ENCODE measurements at places on chromosomes 7 and 10.
A peak's percentile ranks its signal among the peaks of the same experiment; 100 is the strongest.

DNA sequence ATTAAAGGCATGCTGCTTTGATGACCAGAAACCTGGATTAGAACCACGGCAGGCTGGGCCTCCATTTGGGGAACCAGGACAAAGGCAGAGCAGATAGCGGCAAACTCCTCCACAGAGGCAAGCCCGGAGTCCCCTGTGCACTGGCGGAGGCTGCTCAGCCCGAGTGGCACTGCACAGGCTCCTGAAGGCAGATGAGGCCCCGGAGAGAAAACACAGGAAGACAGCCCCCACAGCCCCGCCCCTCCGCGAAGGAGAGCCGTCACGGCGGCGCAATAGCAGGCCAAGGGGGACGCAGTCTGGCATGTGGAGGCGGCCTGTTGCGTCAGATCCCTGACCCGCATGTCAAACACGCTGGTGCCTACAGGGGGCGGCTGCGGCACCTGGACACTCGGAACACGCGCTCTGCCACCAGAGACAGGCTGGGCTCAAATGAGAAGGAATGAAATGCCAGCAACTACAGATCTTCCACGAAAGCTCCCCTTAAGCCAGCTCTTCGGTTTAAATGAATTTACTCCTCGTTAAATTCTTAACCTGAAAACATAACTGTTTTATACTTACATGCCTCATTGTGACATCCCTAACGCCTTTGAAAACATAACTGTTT, 128.5 kb downstream of the MAD1L1 start:
- DNase-seq: peak; percentile 90

DNA sequence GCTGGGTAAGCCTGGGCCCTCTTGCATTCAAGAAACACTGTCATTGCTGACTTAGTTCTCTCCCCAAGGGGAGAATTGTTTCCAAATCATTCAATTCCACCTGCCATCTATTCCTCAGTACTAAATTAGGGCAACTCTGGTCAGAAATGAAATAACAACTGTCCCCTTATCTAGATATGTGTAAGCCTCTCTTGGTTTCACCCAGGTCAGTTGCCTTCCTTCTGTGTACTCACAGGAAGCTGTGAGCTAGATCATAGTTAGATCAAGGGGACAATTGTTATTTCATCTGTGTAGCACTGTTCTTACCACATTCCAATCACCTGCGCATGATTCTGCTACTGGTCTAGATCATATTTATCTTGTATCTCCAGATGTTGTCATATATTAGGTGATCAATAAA, 483.0 kb upstream of the SORCS1 start:
- no peak for DNase-seq

- no peak for DNase-seq
Measured at GRCh38 chr10:32955299-32955772, 2.7 kb downstream of the ITGB1 start.

GRCh38 chr7:2542916-2543871, 12.1 kb downstream of the BRAT1 start:
- DNase-seq: no peak

GRCh38 chr7:26398427-26398755, 106.7 kb downstream of the SNX10 start:
- peak; percentile 83 for DNase-seq

DNA sequence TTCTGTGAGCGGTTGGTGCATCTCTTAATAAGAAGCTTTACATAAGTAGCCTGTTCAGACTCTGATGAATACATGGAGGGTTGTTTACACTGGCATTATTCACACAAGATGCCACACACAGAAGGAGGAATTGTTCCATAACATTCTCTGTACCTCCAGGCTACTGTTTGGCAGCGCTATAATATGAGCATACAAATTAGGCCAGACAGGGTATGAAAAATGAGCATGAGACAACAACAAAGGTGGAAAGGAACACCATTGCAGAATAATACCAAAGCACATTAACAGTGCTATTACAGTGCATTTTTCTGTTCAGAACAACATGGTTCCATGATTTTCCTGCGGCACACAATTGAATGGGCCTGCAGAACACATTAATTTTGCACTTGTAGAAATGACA, 417.2 kb upstream of the C7orf33 start:
- DNase-seq: no peak

GRCh38 chr10:43842496-43842895, 193.8 kb upstream of the ZNF32 start:
- peak; percentile 16 for DNase-seq

DNA sequence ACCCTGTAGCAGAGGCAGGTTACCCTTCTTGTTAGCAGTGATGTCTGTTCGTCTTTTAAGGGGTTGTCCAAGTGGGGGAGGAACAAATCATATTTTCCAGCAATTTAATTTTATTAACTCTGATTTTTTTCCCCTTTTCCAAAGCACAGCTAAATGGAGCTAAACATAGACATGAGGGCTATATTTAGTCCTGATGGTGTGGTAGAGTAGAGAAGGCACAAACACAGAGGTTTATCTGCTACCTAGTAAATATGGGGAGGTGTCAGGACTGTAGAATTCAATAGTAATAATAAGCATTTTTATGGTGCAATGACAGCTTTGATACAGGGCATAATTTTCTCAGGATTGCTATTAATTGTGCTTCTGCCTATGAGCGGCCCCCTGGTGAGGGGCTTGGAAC, 22.5 kb downstream of the LRRC4 start:
- no peak for DNase-seq

GRCh38 chr10:21535494-21535965, 1.5 kb downstream of the MLLT10 start:
- no peak for DNase-seq

- DNase-seq: peak; percentile 80
Measured at GRCh38 chr7:73811760-73812168, 19.0 kb upstream of the CLDN4 start.

- DNase-seq: no peak
Measured at GRCh38 chr10:113708640-113709039, 28.9 kb downstream of the CASP7 start.

GRCh38 chr10:52959810-52960209, 187.2 kb upstream of the MBL2 start:
- DNase-seq: no peak

- DNase-seq: no peak
Measured at GRCh38 chr7:34837801-34838201, 179.8 kb downstream of the NPSR1 start.

DNA sequence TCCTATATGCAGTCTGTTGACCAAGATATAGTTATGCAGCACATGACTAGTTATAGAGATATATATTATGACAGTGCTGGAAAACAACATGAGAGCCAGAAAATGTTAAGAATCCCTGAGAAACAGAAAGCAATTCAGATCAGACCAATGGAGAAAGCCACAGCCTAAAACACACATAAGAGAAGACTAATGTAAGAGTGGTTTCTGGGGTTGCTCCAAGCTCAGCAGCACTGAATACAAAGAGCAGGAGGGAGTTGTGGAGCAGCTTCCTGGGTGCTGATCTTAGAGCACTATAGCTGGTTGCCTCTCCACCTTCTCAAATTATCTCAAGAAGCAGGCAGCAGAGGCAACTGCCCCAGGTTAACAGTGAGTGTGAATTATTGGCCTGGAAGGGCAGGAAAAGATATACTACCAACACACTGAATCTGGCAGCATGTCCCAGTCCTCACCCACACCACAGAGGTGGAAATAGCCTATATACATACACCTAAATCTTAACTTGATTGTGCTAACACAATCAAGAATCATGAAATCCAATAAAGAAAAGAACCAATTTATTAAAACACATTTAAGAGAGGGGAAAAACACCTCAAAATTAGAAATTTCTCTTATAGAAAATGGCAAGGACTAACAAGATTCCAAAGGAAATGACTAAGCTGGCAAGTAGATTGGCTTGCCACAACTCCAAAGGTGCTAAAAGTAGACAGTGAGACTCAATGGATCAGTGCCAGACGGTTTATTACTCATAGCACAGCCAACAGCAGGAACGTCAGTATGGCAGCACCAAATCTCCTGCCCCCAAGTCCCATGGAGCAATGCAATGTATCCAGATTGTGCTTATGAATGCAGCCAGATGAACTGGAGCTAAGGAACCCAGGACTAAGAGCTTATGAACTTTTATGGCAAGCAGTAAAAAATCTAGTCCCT, 5.1 kb downstream of the PTTG1IP2 start:
- no peak for DNase-seq

- no peak for DNase-seq
Measured at GRCh38 chr10:8873310-8873709, 818.8 kb downstream of the GATA3 start.

DNA sequence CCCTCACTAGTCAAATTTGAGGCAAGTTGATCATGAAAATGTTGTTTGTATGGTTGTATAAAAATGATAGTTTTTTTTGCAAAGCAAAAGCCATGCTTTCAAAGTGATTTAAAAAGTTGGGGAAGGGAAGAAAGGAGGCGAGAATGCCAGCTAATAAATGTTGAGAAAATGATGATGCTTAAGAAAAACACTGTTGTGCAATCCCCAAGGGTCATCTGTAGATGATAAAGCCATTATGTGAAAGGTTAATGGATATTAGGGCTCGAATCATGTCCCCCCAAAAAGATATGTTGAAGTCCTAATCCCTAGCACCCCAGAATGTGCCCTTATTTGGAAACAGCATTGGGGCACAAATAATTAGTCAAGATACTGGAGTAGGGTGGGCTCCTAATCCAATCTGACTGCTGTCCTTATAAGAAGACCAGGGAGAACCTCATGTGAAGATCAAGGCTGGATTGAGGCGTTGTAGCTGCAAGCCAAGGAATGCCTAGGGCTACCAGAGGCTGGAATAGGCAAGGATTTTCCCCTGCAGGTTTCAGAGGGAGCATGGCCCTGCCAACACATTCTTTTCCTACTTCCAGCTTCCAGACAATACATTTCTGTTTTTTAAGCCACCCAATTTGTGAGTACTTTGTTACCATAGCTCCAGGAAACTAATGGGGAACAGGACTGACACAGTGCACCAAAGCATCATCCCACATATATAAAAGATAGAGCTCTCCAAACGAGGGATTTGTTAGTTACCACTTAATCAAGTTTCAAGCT, 35.4 kb upstream of the MKLN1 start:
- DNase-seq: no peak

DNA sequence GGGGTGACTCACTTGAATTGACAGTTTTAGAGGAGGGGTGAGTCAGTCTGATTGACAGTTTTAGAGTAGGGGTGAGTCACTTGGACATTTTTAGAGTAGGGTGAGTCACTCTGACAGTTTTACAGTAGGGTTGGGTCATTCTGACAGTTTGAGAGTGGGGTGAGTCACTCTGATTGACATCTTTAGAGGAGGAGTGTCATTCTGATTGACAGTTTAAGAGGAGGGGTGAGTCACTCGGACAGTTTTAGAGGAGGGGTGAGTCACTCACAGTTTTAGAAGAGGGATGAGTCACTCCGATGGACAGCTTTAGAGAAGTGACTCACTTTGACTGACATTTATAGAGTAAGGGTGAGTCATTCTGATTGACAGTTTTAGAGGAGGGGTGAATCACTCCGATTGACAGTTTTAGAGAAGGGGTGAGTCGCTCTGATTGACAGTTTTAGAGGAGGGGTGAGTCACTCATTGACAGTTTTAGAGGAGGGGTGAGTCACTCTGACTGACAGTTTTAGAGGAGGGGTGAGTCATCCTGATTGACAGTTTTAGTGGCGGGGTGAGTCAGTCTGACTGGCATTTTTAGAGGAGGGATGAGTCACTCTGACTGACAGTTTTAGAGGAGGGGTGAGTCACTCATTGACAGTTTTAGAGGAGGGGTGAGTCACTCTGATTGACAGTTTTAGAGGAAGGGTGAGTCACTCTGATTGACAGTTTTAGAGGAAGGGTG, 595.9 kb downstream of the DNAJB6 start:
- DNase-seq: peak; percentile 18

DNA sequence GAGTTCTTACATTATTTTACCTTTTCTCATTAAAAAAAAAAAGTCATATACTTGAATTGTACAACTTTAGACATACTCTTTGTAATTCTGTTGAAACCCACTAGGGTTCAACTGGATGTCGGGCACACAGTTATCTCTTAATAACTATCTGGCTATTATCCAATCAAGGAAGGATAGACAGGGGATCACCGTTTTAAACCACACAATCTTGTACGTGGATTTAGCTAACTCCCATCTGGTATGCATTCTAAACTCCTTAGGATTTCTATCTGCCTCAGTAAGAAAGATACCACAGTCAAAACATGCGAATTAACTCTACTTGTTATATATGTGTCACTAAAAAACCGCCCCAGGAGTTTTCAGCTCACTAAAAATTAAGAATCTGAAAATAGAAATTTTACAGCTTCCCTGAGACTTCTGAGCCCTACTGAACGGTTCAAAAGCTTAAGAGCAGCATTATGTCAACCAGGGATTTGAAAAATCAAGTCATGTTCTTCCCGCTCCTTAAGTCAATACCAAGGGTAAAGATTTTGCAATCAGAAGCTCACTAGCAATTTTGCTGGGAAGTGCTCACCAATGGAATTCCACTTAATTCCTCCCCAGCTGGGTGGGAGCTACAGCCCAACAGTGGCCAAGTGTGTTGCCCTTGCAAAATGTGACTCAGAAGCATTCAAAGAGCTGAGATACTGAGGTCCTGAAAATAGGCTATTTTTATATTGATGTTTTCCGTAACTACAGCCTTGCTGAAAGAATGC, 267.0 kb downstream of the FRMD4A start:
- no peak for DNase-seq

Data from ecto neural progenitor cell (in vitro differentiated cells).